ENCODE measurements at places on chromosomes 7 and 10.
A peak's percentile ranks its signal among the peaks of the same experiment; 100 is the strongest.

- peak; percentile 34 for DNase-seq
These were observed 1041.8 kb downstream of the GATA3 start for GRCh38 chr10:9096288-9096687.

DNA sequence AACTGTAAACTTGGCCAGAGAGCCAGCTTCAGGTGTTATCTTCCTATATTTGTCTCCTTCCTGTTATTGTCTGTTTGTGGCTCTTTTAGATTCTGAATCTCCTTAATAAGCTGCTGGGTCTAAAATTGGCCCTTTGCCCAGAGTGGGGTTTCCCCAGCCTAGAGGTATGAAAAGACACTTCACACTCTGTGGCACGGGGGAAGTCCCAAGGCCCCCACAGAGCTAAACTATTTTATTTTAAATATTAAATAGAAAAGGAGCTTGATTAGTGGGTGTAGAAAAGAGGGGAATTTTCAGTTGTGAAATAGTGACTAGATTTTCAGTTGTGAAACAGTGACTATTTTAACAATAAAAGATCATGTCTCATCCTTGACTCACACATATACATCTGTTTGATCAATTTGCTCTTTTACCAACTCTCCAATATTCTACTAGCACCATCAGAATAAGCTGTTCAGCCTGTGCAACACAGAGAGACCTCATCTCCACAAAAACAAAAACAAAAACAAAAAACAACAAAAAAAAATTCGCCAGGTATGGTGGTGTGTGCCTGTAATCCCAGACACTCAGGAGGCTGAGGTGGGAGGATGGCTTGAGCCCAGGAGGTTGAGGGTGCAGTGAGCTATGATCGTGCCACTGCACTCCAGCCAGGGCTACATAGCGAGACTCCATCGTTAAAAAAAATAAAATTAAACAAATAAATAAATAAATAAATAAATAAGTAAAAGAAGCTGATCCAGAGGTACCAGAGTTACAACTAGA, 24.9 kb upstream of the ADO start:
- peak; percentile 75 for DNase-seq

DNA sequence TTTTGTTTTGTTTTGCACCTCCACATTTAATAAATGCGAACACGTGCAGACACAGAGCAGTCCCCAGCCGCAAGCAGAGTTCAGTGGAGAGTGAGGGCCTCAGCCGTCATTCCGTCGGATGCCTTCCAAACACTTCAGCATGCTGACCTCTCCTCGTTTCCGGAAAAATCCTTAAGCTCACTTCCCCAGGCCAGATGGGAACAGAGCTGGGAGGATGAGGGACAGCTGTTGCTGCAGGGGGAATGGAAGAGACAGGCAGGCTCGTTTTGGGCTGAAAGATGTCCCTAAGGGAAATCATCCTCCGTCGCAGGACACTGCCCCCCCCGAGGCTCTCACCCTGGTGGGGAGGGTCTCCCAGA, 17.2 kb upstream of the FGFR2 start:
- no peak for DNase-seq

DNA sequence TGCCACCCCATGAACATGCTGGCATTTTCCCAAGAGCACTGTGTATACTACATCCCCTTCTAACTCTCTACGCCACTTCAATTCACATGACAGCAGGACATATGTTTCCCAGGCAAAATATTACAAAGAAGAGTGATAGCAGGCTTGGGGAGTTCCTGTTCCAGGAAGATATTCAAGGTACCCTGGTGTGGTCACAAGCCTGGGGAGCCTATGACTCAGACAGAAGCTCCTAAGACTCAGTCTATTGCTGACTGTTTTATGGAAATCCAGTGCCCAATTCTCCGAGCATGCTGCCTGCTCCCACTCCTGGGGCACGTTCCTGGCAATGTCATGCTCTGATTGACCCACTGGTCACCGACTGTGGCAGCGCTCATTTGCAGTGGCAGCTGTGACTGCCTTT, 23.5 kb upstream of the ABLIM1 start:
- DNase-seq, result no peak

DNA sequence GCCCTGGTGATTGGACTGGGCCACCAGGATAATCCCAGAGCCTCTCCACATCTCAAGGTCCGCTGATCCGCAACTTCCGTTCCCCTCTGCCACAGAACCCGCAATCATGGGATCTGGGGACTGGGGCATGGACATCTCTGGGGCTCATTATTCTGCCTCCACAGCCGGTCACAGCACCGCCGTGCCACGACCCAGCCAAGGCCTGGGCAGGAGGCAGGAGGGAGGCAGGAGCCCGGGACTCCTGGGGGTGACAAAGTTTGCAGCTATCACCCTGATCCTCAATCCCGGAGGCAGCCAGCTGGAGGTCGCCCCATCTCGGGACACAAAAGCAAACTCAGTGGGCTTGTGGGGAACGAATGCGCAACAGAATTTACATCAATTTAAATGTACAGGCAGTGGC, 42.9 kb upstream of the TNRC18 start:
- no peak for DNase-seq

- no peak for DNase-seq
These were observed 695 bp downstream of the FAM237B start for GRCh38 chr7:90320418-90320800.

GRCh38 chr7:137717045-137717444, 129.7 kb downstream of the DGKI start:
- DNase-seq, result no peak

DNA sequence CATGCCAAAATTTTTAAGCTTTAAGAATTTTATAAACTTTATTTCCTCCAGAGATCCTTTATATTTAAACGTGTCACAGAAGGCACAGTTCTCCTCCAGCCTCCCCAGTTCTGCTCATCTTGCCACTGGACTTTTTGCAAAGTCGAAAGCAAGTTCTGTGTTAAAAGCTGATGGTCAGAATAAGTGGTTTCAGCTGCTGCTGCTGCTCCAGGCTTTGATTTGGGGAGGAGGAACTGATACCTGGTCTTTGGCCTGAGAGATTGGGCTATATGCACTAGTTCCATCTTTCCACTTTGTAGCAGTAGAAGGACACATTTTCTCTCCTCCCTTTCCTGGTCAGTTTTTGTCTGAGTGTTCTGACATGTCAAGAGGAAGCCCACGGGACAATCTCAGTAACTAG, 435.9 kb upstream of the PHF14 start:
- no peak for DNase-seq
